ENCODE measurements at places on chromosomes 13 and 19.

- DNase-seq = no peak
Observed at GRCh38 chr13:75961911-75962310, 325.8 kb downstream of the LMO7 start.

GRCh38 chr13:70666883-70667556 is 558.8 kb upstream of the KLHL1 start:
- no peak for DNase-seq

GRCh38 chr19:38072776-38073750 is 151.0 kb downstream of the DPF1 start:
- no peak for DNase-seq

- DNase-seq = no peak
Observed at GRCh38 chr13:19185865-19186645, 4.4 kb upstream of the TUBA3C start.

DNA sequence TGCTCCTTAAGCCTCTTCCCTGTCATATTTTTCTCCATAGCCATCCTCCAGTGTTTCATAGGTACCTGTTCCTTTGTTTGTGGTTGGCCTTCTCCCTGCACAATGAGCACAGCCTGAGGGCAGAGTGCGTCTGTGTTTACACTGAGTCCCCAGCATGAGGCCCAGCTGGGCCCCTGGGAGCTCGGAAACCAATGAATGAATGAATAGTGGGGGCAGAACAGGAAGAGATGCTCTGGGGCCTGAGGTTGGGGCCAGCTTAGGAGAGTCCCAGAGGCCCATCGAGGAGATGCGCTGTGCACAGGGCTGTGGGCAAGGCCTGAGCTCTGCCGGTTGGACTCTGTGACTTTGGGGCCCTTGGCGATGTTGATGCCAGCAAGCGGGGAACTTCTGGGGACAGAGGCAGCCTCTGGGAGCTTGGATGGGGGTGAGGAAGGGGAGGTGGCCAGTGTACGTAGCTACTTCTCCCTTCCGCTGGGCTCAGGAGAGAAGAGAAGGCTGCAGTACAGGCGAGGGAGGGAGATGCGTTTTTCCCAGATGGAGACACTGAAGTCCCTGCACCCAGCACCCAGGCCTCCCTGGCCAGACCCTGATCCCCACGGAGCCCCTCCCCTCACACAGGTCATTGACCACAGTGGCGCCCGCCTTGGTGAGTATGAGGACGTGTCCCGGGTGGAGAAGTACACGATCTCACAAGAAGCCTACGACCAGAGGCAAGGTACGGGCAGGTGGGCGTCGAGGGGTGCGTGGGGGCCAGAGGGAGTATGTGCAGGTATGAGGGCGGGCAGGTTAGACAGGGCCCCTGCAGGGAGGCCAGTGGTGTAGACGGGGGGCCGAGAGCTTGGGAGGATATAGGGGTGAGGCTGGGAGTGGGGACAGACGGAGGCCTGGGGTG is 5.1 kb downstream of the TBCB start:
- no peak for DNase-seq

Data from left renal cortex interstitium (tissue), 4 donors.